ENCODE measurements at places on chromosomes 16 and 17.

DNA sequence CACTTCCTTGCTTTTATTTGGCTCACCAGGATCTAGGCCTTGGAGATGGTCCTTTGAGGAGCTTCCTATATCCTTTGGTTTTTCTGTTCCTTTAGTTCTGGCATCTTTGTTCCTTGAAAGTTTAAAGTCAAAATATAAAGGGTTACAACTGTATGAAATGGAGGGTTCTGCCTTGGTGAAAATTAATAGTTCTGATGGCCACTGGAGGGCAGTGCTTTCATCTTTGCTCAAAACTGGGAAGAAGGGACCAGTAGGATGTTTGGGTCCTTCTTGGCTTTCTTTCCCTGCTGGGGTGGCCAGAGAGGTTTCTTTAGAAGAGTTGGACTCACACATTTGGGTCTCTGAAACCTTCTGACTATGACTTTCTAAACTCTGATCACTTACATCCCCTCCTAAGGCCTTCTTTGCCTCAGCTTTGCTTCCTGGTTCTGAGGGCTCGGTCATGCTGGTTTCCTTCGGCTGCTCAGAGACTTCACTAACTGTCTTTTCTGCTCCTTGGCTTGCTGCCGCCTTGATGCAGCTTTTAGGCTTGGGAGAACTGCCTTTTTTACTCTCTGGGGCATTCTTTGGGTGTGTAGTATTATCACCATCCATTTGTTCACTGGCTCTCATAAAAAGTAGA is 10.9 kb upstream of the ITGA2B start:
- DNase-seq: no peak

DNA sequence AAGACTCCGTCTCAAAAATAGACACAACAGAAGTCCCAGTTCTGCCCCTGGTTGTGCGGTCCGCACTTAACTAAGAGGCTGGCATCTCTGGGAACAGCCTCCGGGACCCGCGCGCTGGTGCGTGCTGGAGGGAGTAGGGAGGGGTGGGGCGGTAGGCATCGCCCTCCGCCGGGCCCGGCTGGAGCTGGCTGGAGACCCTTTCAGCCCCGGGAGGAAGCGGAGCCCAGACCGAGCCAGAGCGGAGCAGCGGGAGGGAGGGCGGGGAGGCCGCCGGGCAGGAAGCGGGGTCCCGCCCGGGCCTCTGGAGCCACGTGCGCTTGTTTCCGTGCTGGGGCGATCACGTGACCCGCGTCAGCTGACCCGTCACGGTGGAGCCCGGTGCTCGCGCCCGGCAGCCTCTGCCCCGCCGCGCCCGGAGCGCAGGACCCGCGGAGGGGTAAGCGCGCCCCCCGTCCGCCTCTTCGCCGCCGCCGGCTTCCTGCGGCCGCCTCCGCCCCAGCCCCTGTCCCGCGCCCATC is at the start of gene WDR81:
Gene WDR81 (plus strand): TSS at position 354 of the 518 bp plus-strand sequence. CDS start 256 bp downstream, outside the sequence.
- peak; percentile 80 for DNase-seq

GRCh38 chr17:59856859-59857794 is 35.6 kb downstream of the TUBD1 start:
- no peak for DNase-seq

GRCh38 chr17:68657576-68657975 is 56.4 kb upstream of the FAM20A start:
- DNase-seq: no peak

GRCh38 chr17:66523378-66524200 is 221.2 kb downstream of the PRKCA start:
- no peak for DNase-seq

- no peak for DNase-seq
These were observed 12.2 kb upstream of the HS3ST4 start for GRCh38 chr16:25679511-25679910.

Data from stimulated activated CD8-positive, alpha-beta memory T cell treated with anti-CD3 and anti-CD28 coated beads, Interleukin-2, amount 100 ng/mL, for 1 hour (primary cell).